ENCODE measurements at places on chromosomes 1 and 21.

DNA sequence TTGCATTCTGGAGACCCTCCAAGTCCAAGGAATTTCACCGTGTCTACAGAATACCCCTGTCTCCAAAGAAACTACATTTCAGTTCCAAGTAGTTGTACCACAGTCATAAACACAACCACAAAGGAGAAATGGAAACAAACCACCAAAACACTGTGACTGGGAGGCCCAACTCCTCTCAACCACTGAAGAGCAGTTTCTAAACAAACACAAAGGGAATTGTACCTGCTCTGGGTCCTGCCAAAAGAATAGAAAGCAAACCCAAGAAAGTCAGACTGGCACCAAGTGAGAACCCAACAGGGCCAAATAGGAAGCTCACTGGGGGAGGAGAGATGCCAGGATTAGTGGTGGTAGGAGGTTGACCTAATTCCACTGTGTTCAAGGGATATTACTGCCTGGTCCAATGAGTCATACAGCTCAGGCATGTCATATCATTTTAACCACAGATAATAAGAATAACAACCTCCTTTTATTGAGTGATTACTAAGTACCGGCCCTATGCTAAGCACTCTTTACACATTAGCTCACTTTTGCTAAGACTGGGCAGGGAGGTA lies 123.9 kb upstream of the PPP2R5A start:
- no peak for DNase-seq

GRCh38 chr1:197771904-197772556 lies 3.2 kb downstream of the DENND1B start:
- DNase-seq = no peak

DNA sequence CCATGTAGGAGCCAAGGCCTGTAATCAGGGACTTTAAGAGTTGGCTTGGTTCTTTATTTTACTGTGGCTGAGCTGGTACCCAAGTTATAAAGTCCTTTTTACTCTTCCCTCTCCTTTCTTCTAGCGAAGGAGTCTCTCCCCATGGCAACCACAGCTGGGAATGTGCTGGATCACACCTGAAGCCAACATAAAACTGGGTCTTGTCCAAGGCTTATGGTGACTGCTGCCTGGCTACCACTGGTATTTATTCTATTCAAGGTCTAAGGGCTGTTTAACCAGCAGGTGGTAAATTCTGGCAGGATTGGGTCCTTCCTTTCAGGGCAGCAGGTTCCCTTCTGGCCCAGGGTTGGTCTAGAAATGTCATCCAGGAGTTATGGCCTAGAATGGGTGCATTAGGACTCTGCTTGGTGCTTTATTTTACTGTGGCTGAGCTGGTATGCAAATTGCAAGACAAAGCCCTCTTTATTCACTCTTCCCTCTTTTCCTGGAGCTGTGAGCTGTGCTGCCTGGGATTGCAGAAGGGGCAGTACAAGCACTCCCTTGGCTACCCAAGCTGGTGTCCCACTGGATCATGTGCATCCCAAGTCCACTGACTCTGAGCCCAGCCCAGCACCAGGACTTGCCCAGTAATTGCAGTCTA lies 26.6 kb downstream of the SLC22A15 start:
- no peak for DNase-seq

- no peak for DNase-seq
These were observed 11.5 kb downstream of the BCAR3 start for GRCh38 chr1:93670141-93670540.

DNA sequence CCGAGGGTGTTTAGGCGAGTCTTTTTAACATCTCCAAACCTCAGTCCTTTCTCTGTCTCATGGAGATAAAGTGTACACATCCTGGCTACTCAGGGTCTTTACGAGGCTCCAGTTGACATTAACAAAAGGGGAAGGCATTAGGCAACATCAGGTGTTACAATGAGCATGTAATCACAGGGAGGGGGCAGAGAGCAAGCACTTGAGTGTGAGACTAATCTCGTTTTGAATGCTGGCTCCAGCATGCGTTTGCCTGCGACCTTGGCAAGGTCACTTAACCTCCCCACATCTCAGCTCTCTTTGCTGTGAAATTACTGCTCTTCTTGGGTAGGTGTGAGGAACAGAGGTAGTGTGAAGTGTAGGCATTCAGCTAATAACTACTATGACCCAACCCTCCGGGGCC lies 3.1 kb downstream of the TNNT2 start:
- DNase-seq = no peak

DNA sequence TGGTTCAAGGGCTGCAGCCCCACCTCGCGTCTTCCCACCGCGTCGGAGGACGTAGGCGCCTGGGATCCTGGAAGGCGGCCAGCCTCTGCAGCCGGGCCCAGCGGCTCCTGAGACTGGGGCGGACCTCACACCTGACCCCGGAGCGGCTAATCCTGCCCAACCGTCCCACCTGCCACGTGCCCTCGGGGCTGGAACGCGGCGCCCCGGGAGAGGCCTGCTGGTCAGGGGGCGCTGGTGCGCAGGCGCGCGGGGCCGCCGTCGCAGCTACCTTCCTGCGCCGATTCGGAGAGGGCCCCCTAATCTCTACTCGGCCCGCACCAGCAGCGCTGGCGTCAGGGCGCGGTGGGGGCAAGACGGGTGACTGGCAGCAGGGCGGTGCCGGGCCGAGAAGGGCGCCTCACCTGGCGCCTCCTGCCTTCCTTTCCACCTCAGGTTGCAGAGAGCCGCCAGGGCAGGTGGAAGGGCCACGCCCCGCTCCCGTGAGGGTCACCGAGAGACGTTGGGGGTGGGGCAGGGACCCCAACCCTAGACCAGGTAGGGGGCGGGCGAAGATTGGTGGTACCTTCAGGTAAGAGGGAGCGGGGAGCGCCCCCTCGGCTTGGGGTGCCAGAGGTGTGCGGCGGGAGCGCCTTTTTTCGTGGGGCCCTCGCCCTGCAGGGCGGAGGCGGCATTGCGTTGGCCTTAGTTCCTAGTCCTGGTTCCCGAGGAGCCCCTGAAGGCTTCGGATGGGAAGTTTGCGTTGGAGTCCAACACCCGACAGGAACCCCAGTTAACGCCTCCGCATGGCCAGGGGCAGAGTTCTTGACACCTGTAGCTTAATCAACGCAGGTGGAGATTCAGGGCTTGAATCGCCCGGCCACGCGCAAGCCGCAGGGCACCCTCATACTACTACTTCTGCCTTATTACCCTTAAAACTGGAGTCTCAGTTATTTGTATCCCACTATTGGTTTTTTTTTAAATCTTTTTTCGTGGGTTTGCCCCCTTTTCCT lies at the start of gene TDRD5:
Gene TDRD5, plus strand, starts transcription at position 241 of the 989 bp plus-strand sequence. CDS start 784 bp downstream, outside the sequence.
- DNase-seq = no peak

- no peak for DNase-seq
These were observed 360.7 kb downstream of the PTBP2 start for GRCh38 chr1:97082160-97082848.

GRCh38 chr1:42983253-42983652 lies 24.6 kb upstream of the SLC2A1 start:
- no peak for DNase-seq

DNA sequence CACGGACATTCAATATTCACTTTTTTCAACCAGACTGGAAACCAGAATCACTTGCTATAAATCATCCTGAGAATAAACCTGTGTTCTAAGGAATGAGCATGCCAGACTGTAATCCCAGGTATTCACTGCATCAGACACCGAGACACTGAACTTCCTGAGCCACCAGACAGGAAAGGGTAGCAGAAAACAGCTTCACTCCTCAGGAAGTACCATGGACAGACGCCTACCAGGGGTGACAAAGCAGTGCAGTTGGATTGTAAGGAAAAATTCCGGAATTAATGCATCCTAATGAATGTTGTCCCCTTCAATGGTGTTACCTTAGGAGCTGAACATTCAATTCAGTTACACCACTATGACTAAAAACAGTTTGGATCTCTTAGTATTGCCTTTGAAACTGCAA lies 156.1 kb downstream of the PIGK start:
- no peak for DNase-seq

DNA sequence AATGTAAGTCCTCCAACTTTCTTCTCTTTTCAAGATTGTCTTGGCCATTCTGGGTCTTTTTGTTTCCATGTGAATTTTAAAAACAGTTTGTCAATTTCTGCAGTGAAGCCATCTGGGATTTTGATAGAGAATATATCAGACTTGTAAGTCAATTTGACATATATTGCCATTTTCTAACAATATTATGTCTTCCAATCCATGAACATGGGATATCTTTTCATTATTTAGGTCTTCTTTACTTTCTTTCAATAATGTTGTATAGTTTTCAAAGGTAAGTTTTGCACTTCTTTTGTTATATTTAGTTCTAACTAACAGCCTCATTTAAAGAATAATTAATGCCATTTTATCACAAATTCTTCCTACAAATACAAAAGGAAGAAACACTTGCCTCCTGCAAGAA lies 73.4 kb downstream of the STUM start:
- DNase-seq = no peak

DNA sequence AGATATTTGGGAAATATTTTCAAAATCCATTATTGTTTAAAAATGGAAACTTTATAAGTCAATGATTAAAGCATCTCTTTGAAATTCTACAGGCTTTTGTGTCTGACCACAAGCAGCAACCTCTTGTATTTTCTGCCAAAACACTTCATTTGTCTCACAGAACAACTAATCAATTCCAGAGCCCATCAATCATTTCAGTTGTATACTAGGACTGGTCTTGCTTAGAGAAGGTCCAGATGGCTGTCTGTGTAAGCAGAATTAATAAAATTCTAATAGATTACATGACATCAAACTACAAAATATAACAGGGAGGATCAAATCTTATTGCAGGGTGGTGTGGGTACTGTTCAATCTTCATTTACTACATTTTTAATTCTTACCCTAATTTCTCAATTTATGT lies 76.4 kb downstream of the ACBD6 start:
- no peak for DNase-seq

- no peak for DNase-seq
These were observed 19.4 kb downstream of the ACOT7 start for GRCh38 chr1:6373961-6374720.

GRCh38 chr1:161772397-161772796 lies 6.3 kb downstream of the ATF6 start:
- no peak for DNase-seq
